ENCODE measurements at places on chromosomes 13 and 19.
A peak's percentile ranks its signal among the peaks of the same experiment; 100 is the strongest.

DNA sequence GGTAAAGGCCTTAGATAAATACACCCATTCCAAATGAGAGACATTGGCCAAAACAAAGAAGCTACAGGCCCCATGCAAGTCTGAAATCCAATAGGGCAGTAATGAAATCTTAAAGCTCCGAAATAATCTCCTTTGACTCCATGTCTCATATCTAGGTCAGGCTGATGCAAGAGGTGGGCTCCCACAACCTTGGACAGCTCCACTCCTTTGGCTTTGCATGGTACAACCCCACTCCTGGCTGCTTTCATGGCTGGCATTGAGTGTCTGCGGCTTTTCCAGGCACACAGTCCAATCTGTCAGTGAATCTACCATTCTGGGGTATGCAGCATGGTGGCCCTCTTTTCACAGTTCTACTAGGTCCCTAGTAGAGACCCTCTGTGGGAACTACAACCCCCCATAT is 762.5 kb downstream of the LIG4 start:
- no peak for DNase-seq

- DNase-seq, result peak; percentile 62
Observed at GRCh38 chr13:50910485-50910805, 854 bp downstream of the RNASEH2B start.

DNA sequence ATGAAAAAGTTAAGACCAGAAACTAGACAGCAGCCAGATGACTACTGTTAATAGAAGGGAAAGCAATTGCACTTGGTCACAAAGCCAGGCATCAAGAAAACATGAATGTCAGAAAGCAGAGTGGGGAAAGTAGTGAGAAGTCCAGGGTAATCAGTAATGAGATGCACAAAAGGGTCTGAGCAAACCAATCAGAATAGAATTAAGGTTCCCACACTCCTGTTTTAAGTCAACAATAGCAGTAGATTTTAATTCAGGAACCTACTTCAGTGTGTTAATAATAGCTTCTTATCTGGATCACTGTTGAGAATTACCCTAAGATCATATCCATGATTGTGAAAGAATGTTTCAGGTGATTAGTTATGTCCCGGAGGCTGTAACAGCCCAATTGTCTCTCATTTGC is 72.6 kb upstream of the KLF5 start:
- no peak for DNase-seq

GRCh38 chr19:55225415-55225958 is 3.1 kb downstream of the TMEM86B start:
- no peak for DNase-seq

DNA sequence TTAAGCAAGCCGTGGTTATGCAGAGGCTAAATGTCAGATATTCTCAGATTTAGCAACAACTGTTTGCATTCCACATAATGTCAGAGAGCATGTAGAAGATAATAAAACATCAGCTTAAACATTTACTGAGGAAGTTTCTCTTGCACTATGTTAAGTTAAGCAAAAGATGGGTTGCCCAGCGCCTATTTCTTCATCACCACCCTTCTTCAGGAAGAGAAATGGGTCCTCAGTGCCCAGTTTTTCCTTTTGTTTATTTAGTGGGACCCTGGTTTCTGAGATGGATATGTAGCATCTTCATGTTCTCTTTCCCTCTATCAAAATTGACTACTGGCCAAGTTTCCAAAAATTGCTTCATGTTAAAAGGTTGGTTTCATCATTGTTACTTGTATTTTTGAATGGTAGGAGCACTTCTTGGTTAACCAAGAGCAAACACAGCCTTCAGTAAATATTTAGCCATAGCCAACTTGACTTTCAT is 356.8 kb downstream of the RFC3 start:
- DNase-seq, result no peak

- no peak for DNase-seq
Observed at GRCh38 chr13:87089391-87089790, 581.8 kb upstream of the SLITRK5 start.

DNA sequence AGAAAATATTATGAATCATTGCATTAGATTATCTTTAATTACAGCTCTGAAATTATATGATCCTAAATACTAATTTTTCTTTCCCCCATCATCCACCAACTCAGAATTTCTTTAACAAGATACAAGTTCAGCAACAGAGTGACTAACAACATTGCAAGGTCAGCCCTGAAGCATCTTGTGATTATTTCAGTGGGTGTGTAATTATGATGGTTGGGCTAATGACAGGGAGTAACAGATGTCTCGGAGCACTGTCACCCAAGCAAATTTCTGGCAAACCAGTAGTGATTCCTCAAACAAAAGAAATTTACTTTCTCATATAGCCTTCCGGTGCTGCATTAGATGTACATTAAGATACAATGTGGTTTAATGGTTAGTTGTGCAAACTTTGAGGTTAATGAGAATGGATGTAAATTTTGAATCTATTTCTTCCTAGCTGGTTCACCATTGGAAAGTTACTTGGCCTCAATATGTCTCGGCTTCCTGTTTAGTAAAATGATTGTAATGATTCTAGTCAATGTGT is 238.9 kb downstream of the ITGBL1 start:
- DNase-seq, result no peak

DNA sequence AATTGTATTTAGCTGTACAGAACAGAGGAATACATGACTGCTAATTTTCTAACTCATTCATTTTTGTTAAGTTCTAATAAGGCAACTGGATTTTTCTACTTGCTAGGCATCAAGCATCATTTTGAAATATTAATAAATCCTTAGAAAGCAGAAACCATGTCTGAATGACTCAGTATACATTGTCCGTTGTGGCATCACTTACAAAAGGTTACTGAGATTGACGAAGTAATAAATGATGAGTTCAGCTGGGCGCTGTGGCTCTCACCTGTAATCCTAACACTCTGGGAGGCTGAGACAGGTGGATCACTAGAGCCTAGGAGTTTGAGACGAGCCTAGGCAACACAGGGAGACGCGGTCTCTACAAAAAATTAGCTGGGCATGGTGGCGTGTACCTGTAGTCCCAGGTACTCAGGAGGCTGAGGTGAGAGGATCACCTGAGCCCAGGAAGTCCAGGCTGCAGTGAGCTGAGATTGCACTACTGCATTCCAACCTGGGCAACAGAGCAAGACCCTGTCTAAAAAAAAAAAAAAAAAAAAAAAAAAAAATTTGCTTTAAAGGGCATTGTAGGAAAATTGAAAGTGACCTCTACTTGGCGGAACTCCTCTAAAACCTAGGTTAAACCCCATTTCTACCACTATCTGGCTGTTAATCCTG is 36.6 kb downstream of the LHFPL6 start:
- DNase-seq, result no peak

GRCh38 chr19:50943074-50943828 is 9.6 kb downstream of the KLK5 start:
- DNase-seq, result no peak

DNA sequence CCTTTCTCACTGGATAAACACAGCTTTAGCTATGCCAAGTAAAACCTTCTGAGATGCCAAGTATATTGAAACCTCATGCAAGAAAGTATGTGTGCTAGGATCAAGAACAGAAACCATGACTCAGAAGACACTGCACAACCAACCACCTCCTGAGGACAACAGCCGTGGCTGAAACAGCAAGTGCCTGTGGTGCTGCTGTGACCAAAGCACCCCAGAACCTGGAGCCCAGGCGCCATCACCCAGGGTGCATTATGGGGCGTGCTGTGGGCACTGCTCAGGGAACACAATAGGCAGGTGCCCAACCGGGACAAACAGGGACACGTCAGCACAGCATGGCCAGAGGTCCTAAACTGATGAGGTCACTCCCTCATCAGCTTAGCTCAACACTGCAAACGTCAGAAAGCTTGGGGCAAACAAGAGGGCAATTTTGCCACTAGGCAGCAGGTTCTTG is 101.3 kb upstream of the SLC15A1 start:
- no peak for DNase-seq

GRCh38 chr13:72293206-72293605 is 426.2 kb upstream of the DACH1 start:
- no peak for DNase-seq

DNA sequence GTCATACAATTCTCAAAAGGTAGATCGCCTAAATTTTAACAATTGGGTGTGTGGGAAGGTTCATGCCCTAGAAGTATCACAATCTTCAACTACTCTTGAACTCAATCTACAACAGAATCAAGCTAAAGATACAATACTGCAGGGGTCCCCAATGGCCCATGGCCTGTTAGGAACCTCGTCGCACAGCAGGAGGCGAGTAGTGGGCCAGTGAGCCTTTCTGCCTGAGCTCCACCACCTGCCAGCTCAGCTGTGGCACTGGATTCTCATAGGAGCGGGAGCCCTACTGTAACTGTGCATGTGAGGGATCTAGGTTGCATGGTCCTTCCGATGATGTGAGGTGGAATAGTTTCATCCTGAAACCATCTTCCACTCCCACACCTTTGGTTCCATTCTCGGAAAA is 230.6 kb downstream of the KLF12 start:
- DNase-seq, result no peak

- DNase-seq, result no peak
Observed at GRCh38 chr13:22027566-22027965, 356.7 kb downstream of the FGF9 start.

GRCh38 chr19:18989316-18989715 is 44.0 kb downstream of the SUGP2 start:
- DNase-seq, result no peak

GRCh38 chr13:19289180-19289579 is 107.6 kb upstream of the TUBA3C start:
- DNase-seq, result no peak

- no peak for DNase-seq
Observed at GRCh38 chr19:29040951-29041350, 172.0 kb downstream of the UQCRFS1 start.

GRCh38 chr19:10020851-10021250 is 7.6 kb downstream of the RDH8 start:
- no peak for DNase-seq

- no peak for DNase-seq
Observed at GRCh38 chr19:18906605-18907519, 10.9 kb upstream of the CERS1 start.

DNA sequence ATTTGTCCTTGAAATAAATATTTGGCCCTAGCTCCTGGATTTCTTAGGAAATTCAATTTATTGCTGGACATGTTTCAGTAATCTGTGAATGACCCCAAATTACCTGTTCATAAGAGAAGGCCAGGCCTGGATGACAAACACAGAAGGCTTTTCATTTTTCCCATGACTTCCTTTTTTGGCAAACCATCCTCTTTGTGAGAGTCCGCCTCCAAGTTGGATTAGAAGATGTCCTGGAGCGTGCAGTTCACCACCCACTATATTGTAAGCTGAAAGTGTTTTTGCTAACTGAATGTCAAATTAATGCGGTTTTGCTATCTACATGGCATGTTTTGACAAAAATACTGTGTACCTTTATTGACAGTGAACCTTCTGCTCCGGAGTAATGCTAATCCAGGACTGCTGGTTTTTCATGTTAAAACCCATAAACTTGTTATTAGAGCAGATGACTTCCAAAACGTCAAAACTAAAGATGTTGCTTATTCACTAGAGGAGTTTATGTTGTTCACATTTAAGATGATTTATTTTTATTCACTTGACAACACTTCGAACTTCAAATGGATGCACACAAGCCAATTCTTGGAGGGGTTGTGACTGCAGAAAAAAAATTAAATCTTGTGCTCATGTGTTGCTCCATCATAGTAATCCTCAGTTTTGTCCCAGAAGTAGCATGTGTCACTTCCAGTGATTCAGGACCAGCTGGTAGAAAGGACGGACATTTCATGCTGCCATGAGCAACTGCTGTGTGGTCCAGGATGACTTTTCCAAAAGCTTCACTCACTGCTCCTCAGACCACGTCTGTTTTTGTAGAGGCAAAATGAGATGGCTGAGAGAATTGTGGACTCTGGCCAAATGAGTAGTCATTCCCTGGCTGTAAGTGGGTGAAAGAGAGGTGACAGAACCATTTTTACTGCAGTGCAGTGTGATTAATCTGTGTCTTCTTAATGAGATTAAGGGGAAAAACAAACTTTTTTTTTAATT is 71.0 kb downstream of the ITGBL1 start:
- DNase-seq, result no peak

GRCh38 chr19:43438291-43439031 is 23.8 kb downstream of the TEX101 start:
- no peak for DNase-seq

DNA sequence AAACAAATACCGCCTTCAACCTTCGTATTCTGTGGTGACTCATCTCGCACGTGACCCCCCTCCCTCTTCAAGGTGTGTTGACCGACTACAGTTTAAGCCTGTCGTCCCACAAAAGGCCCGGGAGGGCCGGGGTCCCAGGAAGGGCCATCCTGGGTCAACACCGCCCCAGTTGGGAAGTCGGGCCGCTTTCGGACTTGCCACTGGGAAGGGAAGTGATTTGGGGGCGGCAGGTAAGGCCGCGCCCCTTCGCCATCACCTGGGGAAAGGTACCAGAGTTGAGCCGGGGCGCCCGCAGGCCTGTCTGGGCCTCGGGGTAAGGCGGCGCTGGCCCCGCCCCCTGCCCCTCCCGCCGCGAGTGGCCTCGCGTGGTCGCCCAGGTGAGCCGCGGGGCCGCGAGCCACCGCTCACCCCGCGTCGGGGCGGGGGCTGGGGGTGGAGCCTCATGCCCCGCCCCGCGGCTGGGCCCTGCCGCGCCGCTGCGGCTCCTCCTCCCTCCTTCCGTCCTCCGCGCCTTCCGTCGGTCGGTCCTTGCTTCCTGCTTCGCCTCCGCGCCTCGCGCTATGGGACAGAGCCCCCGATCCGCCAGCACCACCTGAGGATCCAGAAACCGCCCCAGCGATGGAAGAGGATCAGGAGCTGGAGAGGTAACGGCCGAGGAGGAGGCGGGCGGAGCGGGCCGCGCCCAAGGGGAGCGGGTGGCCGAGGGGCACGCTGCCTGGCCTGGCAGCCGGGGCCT is at the start of gene POLR1D:
POLR1D (plus strand) TSS at position 527 of the 736 bp plus-strand sequence; CDS start at position 619, 92 bp downstream.
- peak; percentile 82 for DNase-seq

GRCh38 chr13:99463646-99464397 is 37.5 kb upstream of the TM9SF2 start:
- DNase-seq, result no peak

- no peak for DNase-seq
Observed at GRCh38 chr13:102977471-102977870, 88.7 kb downstream of the SLC10A2 start.

- DNase-seq, result no peak
Observed at GRCh38 chr13:26523007-26523406, 34.5 kb upstream of the WASF3 start.

GRCh38 chr19:14700711-14701375 is 11.0 kb downstream of the ZNF333 start:
- DNase-seq, result no peak

DNA sequence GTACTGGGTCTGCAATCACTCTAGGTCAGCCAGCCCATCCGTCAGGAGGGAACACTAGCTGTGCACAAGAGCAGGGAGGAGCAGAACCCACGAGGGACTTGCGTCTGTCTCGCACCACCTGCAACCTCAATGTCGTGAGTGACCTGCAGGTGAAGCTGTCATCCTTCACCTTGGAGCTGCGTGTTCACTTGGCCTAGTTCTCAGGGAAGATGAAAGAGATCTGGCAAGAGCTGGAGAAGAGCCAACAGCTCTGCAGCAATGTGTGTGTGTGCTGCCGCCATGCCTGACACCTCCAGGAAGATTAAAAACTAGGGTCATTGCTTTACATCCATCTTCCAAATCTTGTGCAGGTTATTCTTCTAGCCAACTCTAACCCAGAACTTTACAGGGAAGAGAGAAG is 117.6 kb upstream of the MRI1 start:
- no peak for DNase-seq
